ENCODE measurements at places on chromosomes 4 and X.

GRCh38 chrX:92213786-92214185 is 434.6 kb downstream of the PCDH11X start:
- no peak for DNase-seq

DNA sequence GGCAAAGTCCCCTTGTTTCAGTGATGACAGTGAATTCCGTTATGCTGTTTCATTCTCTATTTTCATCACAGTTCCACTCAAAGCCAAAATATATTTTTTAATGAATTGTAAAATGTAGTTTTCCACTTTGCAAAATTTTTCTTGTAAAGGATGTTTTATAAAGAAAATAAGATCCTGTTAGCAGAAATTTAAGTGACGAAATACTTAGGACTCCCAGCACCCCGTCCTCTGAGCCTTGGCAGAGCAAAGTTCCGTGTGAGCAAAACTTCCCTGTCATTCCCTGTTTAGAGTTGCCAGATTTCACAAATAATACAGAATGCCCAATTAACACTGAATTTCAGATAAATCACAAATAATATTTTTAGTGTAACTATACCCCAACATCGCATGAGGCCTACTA is 81.0 kb upstream of the RBPJ start:
- DNase-seq, result no peak

- no peak for DNase-seq
These were observed at the start of gene GABRB1 for GRCh38 chr4:47031011-47031678. Gene GABRB1 (plus strand): TSS chr4:47031567.

DNA sequence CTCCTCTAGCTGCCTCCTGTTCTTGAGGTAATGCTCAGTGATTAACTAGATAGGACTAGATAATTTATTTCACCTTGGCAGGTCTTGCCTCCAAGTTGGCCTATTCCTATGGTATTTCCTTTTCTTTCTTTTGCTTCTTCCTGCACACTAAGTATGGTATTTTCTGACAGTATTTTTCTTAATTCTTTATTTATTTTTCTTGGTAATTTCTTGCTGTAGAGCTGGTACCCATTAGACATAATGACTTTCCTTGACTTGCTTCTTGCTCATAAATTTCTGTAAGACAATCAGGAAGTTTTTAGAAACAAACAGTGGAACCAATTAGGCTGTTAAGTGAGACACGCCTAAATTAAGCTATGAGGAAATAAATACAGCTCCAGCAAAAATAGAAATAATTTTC is 9.5 kb downstream of the RAB9A start:
- DNase-seq, result no peak

GRCh38 chr4:143230683-143231082 is 46.0 kb downstream of the USP38 start:
- DNase-seq, result no peak

- no peak for DNase-seq
These were observed 26.1 kb downstream of the TKTL2 start for GRCh38 chr4:163447481-163447880.

GRCh38 chr4:47510506-47511143 is 25.6 kb downstream of the ATP10D start:
- DNase-seq, result no peak

- no peak for DNase-seq
These were observed 40.8 kb downstream of the C4orf46 start for GRCh38 chr4:158630893-158631292.

DNA sequence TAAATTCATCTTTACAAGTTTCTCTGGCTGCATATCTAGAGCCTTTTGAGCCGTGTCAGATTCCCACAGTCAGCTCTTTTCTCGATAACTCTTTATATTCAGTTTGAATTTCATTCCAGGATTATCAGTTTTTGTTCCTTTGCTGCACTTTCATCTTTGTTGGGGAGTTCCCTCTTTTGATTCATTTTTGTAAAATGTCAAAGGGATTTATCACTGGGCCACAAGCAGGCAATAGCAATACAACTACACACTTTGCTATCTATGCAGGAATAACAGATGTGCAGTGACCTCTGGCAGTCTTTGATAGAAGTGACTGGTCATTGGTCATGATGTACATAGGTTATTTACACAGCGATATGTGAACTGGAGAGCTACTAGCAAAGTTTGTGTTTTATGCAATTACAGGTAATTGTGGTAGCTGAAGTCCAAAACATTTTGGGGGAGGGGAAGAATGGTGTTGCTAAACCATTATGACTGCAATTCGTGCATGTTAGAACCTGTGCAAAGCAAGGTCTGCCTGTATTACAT is 43.8 kb downstream of the HPGDS start:
- DNase-seq, result no peak

DNA sequence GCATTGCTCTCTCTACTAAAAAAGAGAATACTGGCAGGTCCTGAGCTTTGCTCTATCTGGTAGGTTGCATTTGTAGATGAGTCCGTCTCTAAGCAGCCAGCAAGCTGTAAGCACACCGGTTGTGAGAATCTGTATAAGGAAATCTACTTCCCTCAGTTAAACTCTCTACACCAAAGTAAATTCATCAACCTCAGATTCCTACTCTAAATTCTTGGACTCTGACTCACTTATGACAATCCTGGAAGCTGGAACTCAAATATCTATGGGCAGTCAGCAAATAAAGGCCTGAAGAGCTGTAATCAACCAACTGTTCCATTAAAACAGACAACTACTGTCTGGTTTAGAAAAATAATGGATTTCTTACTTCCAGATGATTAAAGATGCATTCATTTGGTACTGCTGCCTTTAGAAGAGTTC is 37.9 kb downstream of the FAT1 start:
- no peak for DNase-seq

DNA sequence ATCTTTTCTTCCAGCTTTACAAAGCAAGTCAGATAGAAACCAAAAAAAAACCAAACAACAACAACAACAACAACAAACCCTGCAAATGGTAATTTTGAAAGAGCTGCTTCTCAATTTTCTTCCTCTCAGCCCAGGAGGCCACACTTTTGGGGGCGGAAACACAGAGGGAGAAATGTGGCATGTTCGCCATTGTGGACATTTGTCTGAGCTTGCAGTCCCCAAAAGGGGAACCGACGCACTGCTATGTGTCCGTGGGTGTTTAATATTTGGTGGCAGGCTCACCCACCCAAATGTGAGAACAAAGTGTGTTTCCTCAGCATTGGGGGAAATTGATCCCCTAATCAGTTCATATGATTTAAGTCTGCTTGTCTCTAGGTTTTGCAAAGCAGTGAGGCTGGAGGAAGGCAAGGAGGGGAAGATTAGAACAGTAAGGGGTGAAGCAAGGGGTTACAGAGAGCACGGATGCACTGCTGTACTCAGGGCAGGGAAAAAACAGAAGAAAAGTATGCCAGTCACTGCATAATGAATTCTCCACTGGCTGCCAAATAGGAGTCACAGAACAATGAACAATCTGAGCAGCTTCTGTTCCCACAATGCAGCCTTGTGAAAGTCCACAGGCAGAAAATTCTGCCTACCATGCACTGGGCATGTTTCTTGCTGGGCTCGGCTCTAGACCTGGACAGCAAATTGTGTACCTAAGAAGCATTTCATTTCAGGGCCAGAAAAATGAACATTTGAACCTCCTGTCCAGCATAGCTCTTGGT is 74.7 kb upstream of the GPM6B start:
- DNase-seq, result no peak

- DNase-seq, result no peak
These were observed 47.7 kb upstream of the UGDH start for GRCh38 chr4:39574946-39575345.

Measured in vagina (tissue), 2 donors.